ENCODE measurements at places on chromosomes 3 and 15. TPM values are rescaled to one million over a fixed set of nuclear protein-coding genes. Genes with fewer than 3 reads are reported as not detected.

GRCh38 chr3:169604118-169604517, 59.4 kb downstream of the MECOM start:
- no peak for DNase-seq

DNA sequence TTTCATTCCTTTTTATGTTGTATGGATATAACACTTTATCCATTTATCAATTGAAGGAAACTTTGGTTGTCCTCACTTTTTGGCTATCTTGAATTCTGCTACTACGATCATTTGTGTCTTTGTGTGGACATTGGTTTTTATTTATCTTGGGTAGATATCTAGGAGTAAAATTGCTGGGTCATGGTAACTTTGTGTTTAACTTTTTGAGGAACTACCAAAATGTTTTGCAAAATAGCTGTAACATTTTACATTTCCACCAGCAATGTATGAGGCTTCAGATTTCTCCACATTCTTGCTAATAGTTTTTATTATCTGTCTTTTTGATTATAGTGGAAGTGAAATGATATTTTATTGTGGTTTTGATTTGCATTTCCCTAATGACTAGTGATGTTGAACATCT, 55.6 kb downstream of the TLNRD1 start:
- DNase-seq: no peak

DNA sequence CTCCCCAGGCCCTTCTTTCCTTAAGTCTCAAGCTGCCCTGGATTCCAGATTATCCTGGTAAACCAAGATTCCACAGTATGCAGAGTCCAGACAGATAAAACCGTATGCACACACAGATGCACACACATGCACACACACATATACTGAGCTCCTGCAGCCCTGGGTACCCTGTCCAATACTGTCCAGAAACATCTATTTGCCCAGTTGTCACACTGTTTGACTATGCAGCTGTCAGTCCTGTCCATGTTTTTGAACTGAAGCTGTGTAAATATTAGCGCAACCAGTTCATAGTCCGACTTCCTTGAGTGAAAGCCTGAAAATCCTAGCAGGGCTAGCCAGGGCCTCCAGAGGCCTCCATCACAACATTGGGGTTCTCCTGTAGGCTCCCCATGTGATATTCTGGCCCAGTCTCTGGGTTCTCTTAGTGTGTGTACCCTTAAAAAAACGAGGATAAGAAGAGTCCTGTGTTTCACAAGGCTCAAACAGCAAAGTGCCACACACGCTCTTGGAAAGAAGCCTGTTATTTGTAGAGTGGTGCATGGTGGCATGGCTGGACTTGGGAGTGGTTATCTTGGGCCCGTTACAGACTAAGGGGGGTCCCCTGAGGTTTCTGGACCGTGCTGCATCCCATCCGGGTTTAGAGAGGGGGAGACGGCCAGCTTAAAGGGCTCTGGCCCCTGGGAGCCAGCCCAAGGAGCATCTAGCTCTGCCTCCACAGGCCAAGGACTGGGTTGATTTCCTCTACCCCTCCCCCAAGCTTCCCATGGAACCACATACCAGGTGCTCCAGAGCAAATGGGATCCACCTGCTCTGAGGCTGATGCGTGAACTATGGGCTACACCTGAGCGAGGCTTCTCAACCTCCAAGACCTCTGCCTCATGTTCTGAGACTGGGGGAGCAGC, 108.3 kb downstream of the IQSEC1 start:
- DNase-seq: no peak

GRCh38 chr3:152195206-152195605, 73.5 kb upstream of the MBNL1 start:
- DNase-seq: no peak

MME gene
- 152 TPM for total RNA-seq

IGF2BP2 gene
- 26.2 TPM for total RNA-seq

DNA sequence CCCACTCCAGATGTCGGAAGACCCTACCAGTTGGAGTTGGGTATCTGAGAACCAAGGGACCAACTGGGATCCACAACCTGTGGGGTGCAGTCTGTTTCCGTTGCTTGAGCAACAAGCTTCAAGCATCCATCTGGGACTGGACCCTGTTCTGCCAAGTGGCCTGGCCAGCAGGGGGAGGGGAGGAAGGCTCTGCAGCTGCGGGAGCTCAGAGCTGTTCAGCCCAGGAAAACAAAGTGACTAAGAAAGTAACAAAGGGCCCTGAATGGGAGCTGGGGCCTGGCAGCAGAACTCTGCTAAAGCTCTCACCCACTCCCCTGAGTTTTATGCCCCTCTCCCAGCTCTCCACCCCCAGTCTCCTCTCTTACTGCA, 2.7 kb downstream of the TYRO3 start:
- peak; percentile 70 for DNase-seq

All from fibroblast of lung (primary cell).